ENCODE measurements at places on chromosomes 12 and 14.

GRCh38 chr12:84756961-84757360 is 155.6 kb downstream of the SLC6A15 start:
- DNase-seq: no peak

DNA sequence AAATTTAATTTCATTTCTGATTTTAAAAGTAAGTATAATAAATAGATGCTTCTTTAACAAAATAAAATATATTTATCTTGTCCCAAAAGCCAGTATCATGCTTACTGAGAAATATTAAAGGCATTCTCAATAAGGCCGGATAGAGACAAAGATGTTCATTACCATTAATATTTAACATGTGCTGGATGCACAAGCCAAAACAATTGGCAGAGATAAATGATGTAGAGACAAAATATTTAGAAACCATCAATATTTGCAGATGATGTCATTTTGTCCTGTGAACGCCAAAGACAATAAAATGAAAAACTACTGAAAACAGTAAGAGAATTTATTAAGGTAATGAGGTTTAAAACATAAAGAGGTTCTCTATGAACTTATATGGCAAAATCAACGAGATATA is 313.5 kb downstream of the ITPR2 start:
- no peak for DNase-seq

- no peak for DNase-seq
Observed at GRCh38 chr12:124796303-124796960, 67.2 kb downstream of the SCARB1 start.

DNA sequence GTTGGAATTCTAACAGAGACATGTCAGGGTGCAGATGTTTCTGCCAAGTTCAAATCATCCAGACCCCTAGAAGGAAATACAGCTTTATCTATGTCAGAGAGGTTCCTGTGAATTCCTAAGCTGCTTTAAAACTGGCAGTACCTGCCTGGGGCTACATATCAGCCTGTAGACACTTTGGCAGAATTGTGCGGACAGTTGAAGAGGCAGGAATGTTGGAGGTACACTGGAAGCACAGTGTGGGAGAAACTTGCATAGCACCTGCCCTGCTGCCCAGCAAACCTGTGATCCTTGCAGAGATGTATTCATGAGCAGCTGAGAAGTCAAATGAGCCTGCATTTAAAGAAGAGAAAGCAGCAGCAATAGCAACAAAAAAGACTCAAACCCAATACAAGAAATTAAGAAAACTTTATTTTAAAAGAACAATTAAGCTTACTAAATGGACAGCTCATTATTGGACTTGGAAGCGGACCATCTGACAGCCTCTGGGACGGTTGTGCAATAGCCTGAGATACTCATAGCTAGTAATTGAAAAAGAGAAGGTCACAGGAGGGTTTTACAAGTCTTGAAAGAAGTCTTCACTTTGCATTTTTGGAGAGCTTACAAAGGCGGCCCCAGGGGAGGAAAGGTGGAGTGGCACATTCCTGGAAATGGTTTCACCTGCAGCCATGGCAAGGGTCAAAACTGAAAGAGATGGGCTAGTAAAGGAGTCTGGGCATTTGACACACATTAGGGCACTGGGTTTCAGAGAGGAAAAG is 280.9 kb upstream of the FLRT2 start:
- DNase-seq: no peak

DNA sequence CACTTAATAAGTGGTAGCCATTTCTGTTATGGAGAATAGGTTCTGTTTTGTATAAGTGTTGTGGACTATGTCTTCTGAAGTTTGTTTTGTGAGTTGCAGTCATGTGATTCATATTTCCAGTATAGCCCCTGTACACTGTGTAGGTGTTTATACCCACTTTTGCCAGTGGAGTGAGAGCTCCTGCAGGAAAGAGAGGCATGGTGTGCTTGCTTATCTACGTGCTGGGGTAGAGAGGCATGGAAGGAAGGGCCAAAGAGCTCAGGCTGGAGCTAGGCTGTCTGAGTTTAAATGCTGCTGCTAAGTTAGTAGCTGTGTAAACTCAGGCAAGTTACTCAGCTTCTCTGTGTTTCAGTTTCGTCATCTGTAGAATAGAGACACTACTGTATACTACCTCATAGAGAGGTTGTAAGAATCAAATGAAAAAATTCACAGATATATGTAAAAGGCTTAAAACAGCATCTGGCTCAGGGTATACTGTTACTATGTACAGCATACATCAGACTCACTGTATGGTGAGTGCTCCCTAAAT is 88.2 kb upstream of the SLC38A2 start:
- DNase-seq: no peak

GRCh38 chr12:93460902-93461301 is 6.4 kb upstream of the MRPL42 start:
- no peak for DNase-seq

GRCh38 chr14:74907744-74908143 is 15.3 kb downstream of the RPS6KL1 start:
- DNase-seq: no peak

- no peak for DNase-seq
Observed at GRCh38 chr12:131920902-131921840, 7.9 kb upstream of the PUS1 start.

GRCh38 chr12:93883436-93884154 is 206.4 kb downstream of the CRADD start:
- DNase-seq: no peak

GRCh38 chr12:124233041-124233796 is 61.7 kb upstream of the RFLNA start:
- DNase-seq: no peak

GRCh38 chr12:58633479-58633878 is 286.8 kb downstream of the LRIG3 start:
- DNase-seq: no peak

DNA sequence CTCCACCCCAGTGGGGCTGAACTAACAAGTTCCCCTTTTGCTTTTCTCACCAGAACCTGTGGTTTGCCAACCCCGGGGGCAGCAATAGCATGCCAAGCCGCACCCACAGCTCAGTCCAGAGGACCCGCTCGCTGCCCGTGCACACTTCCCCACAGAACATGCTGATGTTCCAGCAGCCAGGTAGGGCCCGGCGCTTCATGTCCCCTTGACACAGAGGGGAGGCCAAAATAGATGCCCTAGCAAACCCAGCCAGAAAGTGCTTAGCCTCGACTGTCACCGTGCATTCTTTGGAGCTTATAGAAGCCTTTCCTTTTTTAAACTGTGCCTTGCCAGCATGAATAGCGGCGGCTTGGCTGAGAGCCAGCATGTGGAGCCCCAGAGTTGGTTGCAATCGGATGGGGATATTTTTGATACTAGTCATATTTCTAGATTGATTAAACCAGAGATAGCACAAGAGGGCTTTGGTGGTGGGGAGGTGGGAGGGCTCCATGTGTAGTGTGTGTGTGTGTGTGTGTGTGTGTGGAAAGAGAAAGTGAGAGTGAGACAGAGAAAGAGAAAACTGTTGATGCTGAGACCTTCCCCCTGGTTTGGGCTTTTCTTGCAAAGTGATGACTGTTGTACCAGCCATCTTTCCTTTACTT is 126.1 kb downstream of the GCH1 start:
- peak; percentile 51 for DNase-seq

DNA sequence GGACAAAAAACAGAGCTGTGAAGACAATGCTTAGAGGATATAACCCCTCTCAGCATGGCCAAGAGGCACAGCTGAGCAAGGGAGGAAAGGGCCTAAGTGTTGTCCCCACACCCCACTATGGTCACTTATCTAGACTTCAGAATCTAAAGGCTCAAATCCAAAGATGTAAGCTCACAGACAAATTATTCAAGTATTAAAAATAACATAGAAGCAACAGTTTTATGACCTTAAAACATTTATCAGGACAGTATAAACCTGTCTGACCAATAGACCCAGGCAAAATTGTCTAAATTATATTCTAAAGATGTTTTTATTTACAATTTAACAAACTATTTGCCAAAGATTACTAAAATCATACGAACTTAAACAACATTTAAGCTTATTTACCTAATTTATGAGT is 28.1 kb upstream of the PRICKLE1 start:
- DNase-seq: no peak

DNA sequence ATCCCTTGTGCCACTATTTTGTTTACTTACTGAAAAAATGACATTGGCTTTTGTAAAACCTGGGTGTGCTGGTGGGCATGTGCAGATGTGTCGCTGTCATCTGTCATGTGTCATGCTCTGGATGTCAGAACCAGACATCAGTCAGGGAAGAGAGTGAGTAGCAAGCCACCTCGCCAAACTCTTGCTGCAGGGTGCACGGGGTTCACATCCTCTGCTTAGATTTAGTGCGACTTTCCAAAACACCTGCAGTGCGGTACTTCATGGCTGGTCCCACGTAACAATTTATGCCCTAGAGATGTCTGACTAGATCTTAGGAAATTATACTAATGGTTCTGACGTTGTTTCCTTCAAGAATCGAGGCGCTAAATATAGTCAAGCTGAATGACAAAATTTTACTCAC is 106.7 kb downstream of the CRADD start:
- no peak for DNase-seq

GRCh38 chr12:110349096-110349495 is 54.4 kb downstream of the ANAPC7 start:
- DNase-seq: no peak

- no peak for DNase-seq
Observed at GRCh38 chr14:91078095-91078737, 17.8 kb upstream of the RPS6KA5 start.

- DNase-seq: no peak
Observed at GRCh38 chr14:89674936-89675335, 257.9 kb upstream of the FOXN3 start.

- no peak for DNase-seq
Observed at GRCh38 chr14:25014440-25014839, 35.5 kb downstream of the STXBP6 start.
